ENCODE measurements at places on chromosomes 7 and 10.

DNA sequence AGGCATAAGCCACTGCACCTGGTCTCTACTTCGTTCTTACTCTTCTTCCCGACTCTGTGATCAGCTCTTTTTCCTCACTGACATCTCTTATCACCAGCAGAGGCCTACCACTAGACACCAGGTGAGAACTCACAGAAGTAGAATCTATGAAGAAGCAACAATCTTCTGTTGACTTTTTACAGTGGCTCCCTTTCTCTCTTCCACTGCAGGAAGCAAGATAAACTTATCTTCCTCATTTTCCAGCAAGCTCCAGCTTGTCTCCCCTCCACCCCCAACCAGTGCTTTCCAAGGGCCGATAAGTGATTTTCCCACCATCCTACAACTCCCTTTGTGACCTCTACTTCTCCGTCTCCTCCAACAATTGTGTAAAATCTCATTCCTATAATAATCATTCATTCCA, 45.5 kb downstream of the TLX1 start:
- peak; percentile 43 for DNase-seq

- DNase-seq: no peak
These were observed 46.4 kb upstream of the DPYSL4 start for GRCh38 chr10:132140167-132140925.

- DNase-seq: no peak
These were observed 1.7 kb upstream of the C7orf25 start for GRCh38 chr7:42913591-42913990.

DNA sequence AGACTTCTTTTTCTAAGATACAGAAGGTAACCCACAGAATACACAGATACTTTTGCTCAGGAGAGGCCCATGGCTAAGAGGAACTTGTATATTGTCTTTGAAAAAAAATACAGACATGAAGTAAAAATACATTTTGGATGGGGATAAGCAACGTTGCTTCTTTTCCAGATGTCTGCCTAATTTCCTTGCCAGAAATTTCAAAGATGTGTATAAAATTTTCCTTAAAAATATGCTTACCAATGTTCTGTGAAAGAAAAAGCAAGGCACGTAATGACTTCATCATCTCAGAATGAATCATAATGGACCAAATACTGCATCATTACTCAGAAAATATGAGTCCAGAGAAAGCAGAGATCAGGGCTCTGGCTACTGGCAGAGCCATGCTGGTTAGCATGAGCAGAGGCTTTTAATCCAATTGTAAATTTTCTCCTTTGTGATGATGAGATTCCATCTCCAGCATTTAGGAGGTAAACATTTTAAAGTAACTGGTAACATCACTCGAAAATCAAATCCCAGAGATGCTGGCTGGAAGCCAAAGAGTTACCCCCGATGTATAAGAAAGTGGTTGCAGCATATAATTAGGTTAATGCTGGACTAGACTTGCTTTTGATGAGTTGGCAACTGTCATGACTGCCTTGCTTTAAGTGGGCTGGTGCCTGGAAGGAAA, 272.5 kb downstream of the SEMA3A start:
- DNase-seq: no peak

- no peak for DNase-seq
These were observed 97.0 kb downstream of the ABLIM1 start for GRCh38 chr10:114561008-114561523.

- no peak for DNase-seq
These were observed 589 bp upstream of the RAPGEF5 start for GRCh38 chr7:22357311-22358175.

GRCh38 chr7:1673581-1674118, 3.6 kb downstream of the ELFN1 start:
- DNase-seq: no peak

GRCh38 chr10:35578618-35578956, 26.6 kb upstream of the GJD4 start:
- DNase-seq: no peak

GRCh38 chr7:17506095-17506494, 207.6 kb downstream of the AHR start:
- no peak for DNase-seq

DNA sequence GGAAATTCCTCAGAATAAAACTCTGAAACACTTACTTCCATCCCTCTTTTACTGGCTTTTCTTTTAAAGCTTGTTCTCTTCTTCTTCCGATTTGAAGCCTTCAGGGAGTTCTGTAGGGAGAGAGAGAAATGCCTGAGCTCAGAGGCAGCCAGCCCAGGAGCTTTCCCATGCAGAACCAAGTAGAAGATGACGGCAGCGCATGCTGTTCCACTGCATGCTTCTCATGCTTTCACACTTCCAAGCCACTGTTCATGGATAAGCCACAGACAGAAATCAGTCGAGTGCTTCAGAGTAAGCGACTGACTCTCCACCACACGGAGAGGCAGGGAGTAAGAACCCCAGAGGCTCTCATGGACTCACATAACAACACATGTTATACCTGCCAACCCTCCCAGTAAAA, 237.3 kb downstream of the DGKI start:
- no peak for DNase-seq

DNA sequence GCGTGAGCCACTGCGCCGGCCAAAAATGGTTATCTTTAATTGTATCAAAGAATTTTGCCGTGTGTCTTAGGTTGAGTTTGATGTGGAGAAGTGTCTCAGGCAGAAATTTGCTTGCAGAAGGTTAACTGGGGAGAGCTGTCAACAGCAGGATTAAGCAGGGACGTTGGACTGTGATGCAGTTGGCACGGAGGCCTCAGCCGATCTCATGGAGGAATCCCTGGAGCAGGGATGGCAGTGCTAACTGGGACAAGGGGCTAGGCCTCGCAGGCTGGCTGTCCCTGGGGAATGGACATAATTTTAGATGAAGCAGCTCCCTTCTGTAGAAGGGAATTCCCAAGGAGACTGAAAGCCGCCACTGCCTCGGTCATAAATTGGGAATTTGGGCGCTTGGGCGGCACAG, 12.3 kb upstream of the KIF5B start:
- DNase-seq: no peak

GRCh38 chr10:89258881-89259280, 7.3 kb upstream of the LIPA start:
- DNase-seq: no peak

- DNase-seq: no peak
These were observed 71.3 kb upstream of the PODXL start for GRCh38 chr7:131627735-131628190.

DNA sequence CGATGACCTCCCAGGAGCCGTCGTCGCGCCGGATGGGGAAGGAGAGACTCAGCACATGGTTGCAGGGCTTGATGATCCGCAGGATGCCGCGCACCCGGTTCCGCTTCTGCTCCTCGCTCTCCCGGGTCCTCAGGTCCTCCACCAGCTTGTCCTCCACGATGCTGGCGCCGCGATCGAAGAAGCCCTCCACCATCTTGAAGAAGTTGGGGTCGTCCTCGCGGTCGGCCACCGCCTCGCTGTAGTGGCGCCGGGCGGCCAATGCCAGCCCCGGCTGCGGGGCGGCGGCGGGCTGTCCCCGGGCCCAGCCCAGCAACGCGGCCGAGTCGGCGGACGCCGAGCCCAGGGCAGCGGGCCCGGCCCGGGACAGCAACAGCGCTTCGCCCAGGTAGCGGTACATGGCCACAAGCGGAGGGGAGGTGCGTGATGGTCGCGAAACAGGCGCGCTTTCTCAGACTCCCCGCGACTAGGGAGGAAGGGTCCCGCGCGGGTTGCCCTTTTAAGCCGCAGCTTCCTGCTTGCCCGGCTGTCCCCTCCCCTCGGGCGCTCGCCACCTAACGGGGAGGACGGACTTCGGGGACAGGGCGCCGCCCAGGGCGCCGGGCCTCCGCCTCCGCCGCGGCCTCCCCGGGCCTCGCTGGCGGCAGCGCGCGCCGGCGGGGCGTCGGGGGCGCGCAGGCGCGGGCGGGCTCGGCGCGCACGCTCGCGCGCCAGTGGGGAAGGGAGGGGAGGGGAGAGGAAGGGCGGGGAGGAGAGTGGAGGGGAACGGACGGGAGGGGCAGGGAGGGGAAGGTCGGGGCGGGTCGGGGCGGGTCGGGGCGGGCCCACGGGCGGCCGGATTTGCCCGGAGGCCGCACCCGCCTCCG, at the start of the genes GLUD1 and SHLD2:
Gene GLUD1 (minus strand): TSS at position 471 of the 863 bp plus-strand sequence. CDS start 74 bp downstream, at position 397.
Gene SHLD2 (plus strand): TSS at position 834 of the 863 bp plus-strand sequence. CDS start 56,149 bp downstream, outside the sequence.
- peak; percentile 85 for DNase-seq

GRCh38 chr7:104444017-104444416, 115.6 kb downstream of the LHFPL3 start:
- DNase-seq: no peak

Measured in KBM-7 (cell line).